ENCODE measurements at places on chromosomes 12 and 14.

GRCh38 chr14:47857646-47858045 is 182.2 kb upstream of the MDGA2 start:
- no peak for DNase-seq

DNA sequence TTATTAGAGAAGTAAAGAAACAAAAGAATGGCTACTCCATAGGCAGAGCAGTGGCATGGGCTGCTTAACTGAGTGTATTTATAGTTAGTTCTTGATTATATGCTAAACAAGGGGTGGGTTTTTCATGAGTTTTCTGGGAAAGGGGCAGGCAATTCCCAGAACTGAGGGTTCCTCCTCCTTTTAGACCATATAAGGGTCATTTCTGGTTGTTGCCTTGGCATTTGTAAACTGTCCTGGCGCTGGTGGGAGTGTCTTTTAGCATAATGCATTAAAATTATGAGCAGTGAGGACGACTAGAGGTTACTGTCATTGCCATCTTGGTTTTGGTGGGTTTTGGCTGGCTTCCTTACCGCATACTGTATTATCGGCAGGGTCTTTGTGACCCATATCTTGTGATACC is 40.1 kb downstream of the CCDC60 start:
- no peak for DNase-seq

- no peak for DNase-seq
These were observed 20.3 kb upstream of the GPR33 start for GRCh38 chr14:31508135-31508534.

GRCh38 chr12:32566663-32567295 is 112.3 kb upstream of the DNM1L start:
- no peak for DNase-seq

DNA sequence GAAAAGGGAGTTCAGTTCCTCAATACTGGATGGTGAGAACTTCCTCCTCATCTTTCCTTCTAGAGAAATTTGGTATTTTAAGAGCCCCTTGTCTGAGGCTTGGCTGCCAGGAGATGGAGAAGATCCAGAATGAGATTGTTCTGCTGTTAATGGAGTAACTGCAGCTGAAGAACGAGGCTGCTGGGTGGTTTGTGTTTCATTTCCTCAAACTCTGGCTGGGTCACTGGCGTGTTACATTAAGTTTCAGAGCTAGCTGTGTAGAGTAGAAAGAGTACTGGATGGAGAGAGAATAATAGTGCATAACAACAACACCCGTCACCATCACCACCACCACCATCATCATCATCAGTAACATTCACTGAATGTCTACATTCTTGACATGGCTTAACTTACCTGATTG is 325.0 kb upstream of the TBX3 start:
- no peak for DNase-seq

GRCh38 chr14:75549169-75549568 is 26.9 kb downstream of the BATF start:
- DNase-seq, result no peak

DNA sequence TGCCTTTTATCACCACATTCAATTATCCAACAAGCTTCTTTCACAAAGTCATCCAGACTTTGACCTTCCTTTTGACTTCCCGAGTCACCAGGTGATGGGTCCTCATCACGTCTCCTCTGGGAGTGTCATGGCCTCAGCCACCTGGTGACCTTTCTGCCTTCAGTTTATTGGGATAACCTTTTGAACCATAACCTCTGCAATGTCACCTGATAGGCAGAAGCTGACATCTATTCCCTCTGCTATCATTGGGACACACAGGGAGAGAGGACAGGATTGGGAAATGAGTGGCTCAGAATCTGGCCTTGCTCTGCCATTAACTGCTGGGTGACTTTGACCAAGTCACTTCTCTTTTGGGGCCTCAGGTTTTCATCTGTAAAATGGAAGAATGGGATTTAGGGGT is 388.7 kb downstream of the NUAK1 start:
- DNase-seq, result no peak

- no peak for DNase-seq
These were observed 76.7 kb downstream of the GALC start for GRCh38 chr14:87916103-87916885.

GRCh38 chr12:1613860-1614259 is 15.2 kb upstream of the WNT5B start:
- DNase-seq, result no peak

GRCh38 chr12:105504286-105504685 is 173.8 kb downstream of the C12orf75 start:
- DNase-seq, result no peak

DNA sequence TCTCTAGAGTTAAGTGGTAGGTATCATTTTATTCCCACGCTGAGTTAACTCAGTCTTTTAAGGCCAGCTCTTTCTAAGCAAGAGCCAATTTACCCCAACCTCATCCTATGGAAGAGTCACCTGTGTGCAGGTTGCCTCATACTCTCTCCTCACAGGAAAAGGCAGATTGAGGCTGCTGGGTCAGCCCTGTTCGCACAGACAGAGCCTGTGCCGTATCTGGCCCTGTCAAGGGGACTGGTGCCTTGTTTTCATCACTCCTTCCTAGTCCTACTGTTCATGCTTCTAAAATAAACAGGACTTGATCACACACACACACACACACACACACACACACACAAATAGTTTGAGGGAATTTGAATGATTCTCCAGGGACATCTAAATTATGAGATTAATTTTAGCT is 285.0 kb downstream of the SLC6A15 start:
- DNase-seq, result no peak

GRCh38 chr14:64137657-64138290 is 156.4 kb downstream of the ESR2 start:
- no peak for DNase-seq

DNA sequence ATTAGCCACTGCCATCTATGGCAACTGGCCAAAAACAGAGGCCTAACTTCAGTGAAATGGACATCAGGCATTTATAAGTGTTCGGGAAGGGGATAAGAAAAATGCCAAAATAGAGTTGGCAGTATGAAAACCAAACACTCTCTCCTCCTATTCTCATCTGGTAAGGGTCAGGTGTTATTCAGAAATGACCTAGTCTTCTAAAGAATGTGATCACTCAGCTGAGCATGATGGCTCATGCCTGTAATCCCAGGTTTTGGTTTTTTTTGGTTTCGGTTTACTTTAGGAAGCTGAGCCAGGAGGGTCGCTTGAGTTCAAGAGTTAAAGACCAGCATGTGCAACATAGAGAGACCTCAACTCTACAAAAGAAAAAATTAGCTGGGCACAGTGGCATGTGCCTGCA is 170.3 kb downstream of the GRIN2B start:
- no peak for DNase-seq

DNA sequence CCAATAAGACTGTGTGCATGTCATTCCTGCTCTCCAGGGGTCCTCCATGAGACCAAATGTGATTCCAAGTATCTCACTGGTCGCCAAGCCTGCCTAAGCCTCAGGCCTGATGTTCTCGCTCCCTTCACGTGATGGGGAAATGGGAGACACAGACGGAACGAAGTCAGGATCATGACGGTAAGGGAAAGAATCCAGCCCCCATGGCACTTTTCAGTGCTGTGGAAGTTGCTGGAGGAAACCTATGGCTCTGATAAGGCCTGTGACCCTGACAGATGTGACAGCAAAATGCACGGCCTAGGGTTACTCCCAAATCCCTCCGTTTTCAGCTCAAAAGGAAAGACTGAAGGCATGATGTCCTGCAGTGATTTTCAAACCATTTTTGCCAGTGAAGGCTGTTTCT is 184.9 kb downstream of the CALM1 start:
- DNase-seq, result no peak

DNA sequence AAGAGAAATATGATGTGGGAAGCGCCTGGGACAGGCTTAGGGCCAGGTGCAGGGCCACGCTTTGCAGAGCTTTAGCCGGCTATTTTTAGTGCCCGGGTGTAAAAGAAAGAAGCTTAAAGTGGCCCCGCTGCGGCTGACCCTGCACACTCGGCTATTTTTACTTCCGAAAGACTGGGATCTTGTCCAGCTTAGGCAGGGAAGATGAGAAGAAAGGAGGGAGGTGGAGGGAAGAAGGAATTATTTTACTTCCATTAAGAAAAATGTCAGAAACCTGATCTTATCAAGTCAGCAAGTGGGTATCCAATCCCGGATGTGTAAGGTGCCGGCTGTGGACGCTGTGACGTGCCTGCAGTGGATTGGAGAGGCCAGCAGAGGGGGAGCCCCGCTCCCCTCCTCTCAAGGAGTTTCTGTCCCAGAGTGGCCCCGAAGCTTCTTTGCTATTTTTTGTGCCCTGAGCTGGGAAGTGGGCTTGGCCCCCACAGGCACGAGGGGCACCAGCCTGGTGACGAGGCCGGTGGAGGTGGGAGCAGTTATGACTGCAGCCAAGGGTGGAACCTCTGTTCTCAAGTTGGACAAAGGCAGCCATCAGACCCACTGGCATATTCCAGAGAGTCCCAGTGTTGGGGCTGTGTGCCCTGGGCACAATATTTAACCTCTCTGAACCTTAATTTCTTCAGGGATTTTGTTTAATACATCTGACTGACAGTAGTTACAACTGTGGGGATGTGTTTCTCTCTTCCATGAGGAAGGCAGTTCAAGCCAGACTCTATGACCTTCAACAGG is 97.7 kb downstream of the ESRRB start:
- DNase-seq, result no peak

DNA sequence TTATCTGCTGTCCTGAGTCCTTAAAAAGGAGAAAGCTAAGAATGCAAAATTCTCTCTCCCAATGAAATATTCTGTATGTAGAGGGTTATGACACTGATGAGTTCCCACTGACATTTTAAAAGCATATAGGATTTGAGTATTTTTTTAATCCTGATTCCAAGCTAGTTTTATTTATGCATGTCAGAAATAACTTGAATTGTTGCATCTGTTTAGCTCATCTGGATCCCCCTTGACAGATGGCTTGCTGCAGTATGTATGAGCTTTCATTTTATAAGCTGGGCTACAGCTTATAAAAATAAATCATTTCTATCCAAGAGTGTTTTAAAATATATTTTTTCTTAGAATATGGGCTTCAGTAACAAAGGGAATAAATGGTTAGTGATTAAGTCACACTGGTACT is 495.3 kb downstream of the NELL2 start:
- no peak for DNase-seq

DNA sequence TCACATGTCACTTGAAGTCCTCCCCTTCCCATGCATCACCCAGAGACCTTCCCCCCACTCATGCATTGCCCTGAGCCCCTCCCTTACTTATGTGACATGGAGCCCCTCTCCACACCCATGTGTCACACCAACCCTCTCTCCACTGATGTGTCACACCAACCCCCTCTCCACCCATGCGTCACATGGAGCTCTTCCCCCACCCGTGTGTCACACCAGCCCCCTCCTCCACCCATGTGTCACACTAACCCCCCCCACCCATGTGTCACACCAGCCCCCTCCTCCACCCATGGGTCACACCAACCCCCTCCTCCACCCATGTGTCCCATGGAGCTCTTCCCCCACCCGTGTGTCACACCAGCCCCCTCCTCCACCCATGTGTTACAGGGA is 30.4 kb downstream of the RTL1 start:
- DNase-seq, result no peak

- no peak for DNase-seq
These were observed 114.5 kb downstream of the DUSP6 start for GRCh38 chr12:89237763-89238162.

Data from NCI-H1436 (cell line).